ENCODE measurements at places on chromosomes 5 and 9.

DNA sequence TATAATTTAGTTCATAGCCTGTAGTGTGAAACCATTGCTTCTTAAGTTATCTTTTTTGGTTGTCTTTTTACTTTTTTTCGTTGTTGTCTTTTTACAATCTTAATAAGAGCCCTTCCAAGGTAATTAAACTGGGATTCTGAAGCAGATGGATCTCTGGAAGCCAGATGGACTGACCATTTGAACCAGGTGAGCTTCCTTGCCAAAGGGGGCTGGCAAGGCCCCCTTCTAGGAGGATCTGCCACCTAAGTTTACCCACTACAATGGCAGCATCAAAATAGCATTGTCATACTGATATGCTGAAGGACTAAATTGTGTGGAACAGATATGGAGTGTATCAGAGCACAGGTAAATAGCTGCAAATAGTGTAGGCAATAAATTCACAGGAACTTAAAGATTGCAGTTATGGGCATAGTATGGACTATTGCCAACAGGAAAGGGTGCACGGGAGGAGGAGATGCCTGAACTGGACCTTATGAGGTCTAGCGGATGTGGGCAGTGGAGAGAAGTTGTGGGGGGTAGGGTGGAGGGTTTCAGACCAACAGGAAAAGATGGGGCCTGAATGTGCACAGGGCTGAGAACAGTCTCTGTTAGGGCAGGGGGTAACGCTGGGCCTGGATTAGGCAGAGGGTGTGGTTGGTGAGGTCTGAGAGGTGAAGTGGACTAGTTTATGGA lies 61.5 kb upstream of the CTXN3 start:
- no peak for DNase-seq

DNA sequence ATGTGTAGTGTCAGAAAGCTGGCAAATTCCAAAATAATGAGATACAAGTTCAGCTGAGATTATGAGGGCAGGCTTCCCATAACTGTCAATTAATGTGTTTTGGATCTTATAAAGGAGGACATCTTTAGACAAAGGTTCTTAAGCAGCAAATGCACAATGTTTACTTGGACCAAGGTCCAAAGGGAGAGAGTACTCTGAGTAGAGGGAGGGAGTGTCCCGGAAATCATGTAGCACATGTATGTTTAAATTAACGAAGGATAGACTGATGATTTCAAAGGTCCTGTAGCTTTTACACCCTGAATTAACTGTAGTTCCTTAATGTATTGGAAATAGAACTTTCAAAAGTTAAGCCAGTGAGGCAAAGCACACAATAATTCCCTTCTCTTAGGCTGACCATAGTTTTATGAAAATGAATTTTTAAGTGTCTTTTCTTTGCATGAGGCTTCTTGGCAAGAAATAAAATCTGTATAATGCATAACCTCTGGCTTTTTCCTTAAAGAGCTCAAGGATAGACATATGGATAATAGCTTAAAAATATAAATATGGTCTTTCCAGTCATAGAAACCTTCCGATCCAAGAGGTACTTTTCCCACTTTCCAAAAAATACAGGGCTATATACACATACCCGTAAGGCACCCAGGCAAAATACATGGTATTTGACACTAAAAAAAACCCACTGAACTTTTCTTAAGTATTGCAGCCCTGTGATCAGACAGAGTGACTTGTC lies 93.0 kb downstream of the PCSK5 start:
- no peak for DNase-seq

DNA sequence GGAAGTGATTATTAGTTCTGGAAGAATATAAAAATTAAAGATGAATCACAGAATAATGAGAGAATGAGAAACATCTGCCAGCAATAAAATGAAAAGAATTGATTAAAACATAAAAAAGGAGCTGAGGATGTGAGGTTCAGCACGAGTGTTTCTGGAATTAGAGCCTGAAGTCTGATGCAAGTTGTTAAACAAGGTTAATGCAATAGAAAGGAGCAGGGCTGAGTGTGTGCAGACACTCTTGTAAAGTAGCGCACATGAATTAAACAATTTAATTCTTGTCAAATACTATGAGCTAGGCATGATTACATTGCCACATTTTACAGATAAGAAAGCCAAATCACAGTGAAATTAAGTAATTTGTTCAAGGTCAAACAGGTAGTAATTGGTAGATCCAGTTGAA lies 384.2 kb downstream of the TAF11L14 start:
- DNase-seq = no peak

GRCh38 chr5:5755888-5756287 lies 333.4 kb downstream of the ICE1 start:
- no peak for DNase-seq

DNA sequence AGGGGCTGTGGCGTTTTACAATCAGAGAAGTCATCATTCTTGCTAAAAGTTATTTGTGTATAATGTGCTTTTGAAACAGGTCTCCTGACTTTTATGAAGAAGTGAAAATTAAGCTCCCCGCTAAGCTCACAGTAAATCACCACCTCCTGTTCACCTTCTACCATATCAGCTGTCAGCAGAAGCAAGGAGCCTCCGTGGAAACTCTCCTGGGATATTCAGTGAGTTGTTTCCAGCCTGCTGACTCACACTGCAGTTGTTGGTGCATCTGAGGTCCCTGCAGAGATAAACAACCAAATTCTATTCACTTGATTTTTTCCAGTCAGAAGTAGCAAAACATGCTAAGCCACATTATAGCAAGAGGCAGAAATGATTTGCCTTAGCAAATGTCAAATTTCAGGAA lies 156.7 kb downstream of the DOCK8 start:
- DNase-seq = no peak

DNA sequence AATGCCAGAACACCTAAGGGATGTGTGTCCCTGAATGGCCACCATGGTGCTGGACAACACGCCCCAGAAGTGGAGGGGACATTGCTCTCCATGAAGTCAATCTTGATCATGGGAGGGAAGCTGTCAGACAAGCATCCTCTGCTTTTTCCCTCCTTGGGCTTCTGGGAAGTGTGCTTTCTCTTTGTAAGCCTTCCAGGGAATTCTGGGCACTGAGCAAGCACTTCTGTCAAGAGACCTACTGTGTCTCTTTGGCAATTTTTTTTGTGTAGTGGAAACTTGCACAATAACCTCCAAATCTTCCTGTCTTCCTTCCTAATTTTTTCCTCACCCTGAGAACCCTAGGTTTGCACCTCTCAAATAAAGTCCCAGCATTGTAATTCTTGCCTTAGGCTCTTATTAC lies 132.0 kb downstream of the SEC61B start:
- no peak for DNase-seq

- DNase-seq = peak; percentile 28
Measured at GRCh38 chr9:7780261-7780988, 19.2 kb downstream of the DMAC1 start.

DNA sequence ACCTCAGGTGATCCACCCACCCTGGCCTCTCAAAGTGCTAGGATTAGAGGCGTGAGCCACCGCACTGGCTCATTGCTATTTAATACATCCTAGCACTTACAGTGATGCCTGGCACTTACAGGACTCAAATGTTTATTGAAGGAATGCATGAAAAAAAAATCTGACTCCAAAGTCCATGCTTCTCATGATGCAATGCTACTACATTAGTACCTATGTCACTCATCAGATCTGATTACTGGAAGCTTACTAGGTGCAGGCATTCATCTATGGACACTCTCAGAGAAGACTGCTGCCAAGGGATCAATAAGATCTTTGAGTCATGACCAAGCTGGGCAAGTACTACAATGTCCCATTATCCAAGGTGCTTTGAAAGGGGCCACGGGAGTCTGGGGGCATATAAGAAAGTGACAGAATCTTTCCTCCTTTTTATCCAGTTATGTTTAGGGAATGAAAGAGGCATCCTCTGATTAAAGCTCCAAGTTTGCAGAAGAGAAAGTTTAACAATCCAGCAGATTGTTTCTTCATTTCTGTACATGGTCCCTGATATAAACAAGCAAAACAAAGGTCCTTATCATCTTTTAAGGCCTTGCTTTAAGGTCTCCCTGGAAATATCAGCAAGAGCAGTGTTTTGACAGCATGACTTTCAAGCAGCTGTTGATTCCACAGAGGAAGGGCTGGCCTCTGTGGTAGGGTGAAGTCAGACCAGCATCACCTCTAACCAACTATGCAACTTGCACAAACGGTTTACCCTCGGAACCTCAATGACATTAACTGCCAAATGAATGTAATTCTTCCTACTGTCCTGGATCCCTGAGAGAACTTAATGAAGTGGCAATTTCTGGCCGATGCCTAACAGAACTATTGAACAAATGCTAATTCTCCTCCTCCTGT lies 35.9 kb downstream of the ARPC5L start:
- DNase-seq = no peak

- no peak for DNase-seq
Measured at GRCh38 chr5:74148321-74148720, 492.2 kb downstream of the ENC1 start.

DNA sequence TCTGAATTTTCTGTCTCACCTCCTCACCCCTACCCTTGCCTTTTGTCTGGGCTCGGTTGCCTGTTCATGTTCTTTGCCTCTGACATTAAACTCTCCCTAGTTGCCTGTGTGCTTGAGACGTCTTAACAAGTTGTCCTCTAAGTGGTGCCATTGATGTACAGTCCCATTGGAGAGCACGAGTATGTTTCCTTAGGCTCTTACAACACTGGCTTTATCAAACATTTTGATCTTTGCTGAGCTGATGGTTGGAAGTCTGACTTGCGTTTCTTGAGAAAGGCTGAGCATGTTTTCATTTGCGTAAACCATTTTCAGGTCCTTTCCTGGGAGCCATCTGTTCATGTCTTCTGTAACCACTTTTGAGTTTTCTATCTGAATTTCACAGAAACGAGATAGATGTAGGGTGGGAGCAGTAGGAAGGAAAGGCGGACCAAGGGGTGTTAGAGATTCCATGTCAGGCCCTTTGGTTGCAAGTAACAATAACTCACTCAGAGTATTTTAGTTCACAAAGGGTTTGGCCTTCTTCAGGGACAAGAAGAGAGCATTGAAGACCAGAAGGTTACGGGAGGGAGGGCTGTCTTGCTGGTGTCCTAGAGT lies 35.4 kb downstream of the OTULIN start:
- DNase-seq = no peak

DNA sequence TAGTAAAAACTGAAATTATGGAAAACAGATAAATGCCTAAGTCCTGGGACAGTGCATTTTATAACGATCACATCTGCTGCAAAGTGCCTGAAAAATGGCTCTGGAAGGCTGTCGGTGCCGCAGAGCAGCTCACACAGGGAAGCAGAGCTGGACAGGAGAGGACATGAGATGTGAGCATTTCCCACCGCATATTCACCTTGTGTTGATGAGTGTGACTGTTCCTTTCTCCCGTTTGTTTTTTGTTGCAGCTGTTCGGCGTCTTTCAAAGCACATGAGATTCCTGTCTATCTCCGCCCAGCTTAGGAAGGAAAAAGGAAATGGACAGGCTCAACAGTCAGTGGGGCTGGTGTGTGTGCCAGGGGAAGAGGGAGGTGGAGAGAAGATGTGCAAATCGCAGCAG lies 164.9 kb upstream of the SEMA6A start:
- no peak for DNase-seq

DNA sequence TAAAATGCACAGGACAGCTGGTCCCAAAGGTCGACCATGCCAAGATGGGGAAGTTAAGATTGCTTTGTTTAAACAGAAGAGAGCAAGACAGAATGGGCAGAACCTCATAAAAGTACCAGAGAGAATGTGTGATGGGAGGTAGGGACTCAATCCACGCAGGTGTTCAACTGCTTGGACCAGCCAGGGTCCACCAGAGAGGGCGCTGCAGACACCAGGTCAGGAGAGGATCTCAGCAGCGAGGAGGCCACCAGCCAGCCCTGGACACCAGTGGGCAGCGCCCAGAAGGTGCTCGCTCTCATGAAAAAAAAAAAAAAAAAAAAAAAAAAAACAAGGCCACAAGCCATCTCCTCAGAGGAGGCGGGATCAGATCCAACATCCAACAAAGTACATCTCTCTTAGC lies 81.8 kb downstream of the SHC3 start:
- DNase-seq = no peak

GRCh38 chr5:175254155-175254554 lies 189.8 kb downstream of the DRD1 start:
- no peak for DNase-seq

GRCh38 chr5:61002611-61003355 lies 57.8 kb downstream of the NDUFAF2 start:
- DNase-seq = no peak
